ENCODE measurements at places on chromosomes 2 and 18. TPM values are rescaled to one million over a fixed set of nuclear protein-coding genes. Genes with fewer than 3 reads are reported as not detected.

- no peak for DNase-seq
These were observed 64.6 kb upstream of the SH3BP4 start for GRCh38 chr2:234887195-234887594.

- no peak for DNase-seq
These were observed 17.6 kb downstream of the CDC42EP3 start for GRCh38 chr2:37653805-37654378.

KIF1A gene
- under 0.01 TPM for total RNA-seq

DNA sequence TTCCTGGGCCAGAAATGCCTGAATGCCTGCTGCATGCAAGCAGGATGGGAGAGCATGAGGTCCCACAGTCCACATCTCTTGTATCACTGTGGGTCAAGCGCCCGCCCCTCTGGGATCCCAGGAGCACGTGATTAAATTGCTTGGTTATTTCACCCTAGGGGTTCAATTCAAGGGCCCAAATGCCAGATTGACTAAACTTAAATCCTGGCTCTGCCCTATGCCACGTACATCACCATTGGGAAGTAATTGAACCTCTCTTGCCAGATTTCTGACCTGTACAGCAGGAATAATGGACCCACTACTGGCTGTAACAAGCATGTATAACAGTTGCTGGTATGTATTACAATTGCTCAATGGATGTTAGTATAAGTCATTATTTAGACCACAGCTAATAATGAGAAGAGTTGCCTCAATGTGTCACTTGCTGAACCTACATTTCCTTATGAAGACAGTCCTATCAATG lies 19.9 kb downstream of the FHL2 start:
- DNase-seq, result no peak

- DNase-seq, result no peak
These were observed 4.5 kb upstream of the LIMS2 start for GRCh38 chr2:127679680-127680361.
